CD4-positive, alpha-beta T cell (primary cell): ENCODE measurements at places on chromosomes 7 and 10.

- no peak for DNase-seq
These were observed 186.1 kb downstream of the MTERF1 start for GRCh38 chr7:91694351-91694841.

DNA sequence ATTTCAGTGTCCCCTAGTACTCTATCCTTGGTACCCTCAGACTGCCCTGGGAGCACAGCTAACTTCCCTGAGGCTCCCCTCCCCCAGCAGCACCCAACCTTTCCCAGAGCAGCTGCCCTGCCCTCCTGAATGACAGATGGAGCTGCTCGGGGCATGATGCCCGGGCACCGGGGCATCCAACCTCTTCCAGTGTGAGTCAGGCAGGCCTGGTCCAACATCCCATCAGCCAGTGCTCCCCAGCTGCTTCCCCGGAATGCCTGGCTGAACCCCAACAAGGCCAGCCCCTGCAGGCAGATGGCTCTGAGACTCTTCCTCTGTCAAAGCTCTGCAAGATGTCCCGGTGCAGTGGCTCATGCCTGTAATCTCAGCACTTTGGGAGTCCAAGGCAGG, 11.9 kb upstream of the TSPAN15 start:
- DNase-seq: no peak

GRCh38 chr7:127980901-127981300, 50.3 kb downstream of the LRRC4 start:
- no peak for DNase-seq

DNA sequence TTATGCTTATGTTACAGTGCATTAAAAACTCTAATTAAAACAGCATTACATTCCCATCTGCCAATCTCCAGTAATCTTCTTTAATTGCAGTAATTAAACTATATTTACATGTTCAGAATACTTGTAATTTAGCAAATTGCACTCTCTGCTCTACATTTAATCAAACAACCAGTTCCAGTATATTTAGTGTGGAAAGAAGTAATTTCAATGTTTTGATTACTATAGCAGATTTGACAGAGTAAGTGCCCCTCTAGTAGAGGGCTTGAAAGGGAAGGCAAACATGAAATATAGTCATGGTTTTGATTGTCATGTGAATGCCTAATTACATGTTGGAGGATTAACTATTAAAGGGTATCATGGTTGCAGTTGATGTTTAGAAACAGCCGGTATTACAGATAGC, 739.7 kb downstream of the AUTS2 start:
- no peak for DNase-seq
